ENCODE measurements at places on chromosomes 2 and 18.

- no peak for DNase-seq
Observed at GRCh38 chr2:164757934-164758695, 83.5 kb downstream of the COBLL1 start.

DNA sequence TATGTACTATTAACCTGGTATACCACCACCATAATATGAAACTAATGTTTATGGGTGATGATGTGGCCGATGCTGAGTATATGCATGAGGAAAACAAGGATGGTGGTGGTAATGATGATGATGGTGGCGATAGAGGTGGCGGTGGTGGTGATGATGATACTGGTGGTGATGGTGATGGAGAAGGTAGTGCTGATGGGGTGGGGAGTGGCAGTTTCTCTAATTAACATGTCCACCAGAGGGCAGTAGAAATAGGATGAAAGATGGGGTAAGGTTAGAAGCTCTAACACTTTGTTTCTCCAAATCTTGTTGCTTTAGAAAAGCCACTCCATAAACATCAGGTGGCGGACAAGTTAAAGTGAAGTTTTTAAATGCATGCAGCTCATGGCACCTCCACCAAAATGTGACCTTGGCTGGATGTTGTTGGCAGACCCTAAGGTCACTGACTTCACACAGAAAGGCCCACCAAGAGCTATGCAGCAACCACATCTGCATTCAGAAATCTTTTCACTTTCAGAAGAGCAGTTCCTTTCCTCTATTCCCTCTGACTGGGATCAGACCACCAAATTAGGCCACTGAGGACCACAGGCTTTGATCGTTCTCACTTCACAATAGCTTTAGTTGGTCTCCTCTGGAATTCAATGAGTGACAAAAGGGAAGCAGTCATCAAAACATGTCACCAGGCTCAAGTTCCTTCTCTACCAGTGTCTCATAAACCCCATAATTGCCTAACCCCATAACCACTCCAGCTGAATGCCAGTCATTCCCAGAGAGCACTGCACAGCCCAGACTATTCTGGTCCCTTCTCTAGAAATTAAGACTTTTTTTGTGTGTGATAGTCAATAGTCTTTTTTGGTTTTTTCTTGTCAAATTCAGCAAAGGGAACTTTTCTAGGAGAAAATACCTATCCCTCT is 7.5 kb upstream of the BCL11A start:
- no peak for DNase-seq

DNA sequence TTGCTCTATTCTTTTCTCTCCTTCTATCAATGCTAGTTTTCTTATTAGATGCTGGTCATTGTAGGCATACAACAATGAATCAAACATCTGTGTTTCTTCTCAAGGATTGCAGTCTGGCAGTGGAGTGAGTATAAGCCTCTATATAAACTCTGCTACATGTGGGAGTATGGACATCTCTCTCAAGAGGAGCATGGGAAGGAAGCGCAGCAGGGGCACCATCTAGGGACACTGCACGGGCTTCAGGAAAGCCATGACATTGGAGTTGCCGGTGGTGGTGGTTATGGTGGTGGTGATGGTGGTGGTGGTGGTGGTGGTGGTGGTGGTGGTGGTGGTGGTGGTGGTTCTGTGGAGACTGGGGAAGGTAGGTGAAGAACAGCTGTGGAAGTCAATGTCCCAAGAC is 462.6 kb downstream of the RNF144A start:
- no peak for DNase-seq

DNA sequence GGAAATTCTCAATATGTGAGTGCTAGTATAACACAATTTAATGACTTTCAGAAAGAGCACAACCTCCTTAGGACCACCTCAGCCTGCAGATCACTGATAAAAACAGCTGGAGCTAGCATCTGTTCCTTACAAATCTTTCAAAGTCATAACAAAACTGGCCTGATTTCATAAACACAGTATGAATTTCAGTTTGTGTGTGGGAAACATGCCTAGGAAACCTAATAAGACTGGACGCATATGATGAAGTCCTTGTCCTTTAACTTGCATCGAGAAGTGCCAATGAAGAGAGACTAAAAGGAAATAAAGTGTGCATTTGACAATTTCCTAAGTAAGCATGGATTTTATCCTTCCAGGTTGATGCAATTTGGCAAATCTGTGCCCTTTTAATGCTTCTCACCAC is 74.1 kb upstream of the KLHL14 start:
- DNase-seq, result no peak

- DNase-seq, result no peak
Observed at GRCh38 chr2:40304340-40304739, 147.6 kb downstream of the SLC8A1 start.

- no peak for DNase-seq
Observed at GRCh38 chr2:98715812-98716451, 15.0 kb downstream of the MGAT4A start.

DNA sequence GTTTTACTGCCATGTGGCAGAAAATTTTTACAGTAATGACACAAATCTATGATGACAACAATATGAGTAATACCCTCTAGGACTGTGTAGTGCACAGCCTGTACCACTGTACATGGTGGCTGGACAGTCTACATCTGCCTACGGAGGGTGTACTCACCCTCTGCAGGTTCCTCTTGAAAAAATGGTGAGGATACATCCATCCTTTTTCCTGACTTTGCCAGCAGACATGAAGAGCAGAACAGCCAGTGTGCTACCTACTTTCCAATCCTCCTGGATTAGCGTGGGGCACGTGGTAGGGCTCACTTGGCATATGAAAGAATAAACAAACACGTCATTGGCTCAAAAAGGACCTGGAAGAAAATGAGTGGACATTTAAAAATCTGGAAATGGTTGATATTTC is 62.6 kb downstream of the TRPM8 start:
- no peak for DNase-seq

DNA sequence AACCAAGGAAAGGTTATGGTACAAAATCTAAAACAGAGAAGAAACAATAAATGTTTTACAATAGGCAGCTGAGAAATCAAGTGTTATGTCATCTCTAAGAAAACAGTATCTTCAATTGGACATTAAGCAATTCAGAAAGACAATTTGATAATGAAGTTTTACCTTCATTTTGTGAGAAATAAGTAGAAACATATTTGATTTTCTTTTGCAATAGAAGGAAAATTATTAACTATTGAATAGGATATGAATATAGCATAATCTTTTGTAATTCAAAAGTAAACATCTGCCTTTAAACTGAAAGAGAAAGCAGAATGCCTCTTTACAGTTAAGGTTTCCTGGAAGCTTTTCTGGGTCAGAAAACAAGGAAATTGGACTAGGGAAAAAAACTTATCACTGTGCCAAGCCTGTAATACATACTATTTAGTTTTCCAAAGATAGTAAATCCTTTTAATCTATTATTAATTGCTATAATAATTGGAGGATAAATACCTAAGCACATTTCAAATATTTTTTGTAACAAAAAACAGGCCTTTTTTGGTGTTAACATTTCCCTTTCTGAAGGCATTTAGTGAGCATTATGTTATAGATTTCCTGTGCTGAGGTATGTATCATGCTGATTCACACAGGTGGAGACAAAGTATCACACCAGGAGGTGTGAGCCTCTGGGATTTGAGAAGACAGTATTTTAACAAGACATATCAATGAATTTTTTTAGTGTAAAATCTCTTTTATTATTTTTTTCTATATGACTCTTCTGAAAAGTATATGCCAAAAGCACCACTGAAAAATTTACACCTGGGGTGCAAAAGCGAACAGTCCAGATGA is 947.0 kb upstream of the CDH2 start:
- no peak for DNase-seq

GRCh38 chr2:165776013-165776412 is 18.0 kb downstream of the GALNT3 start:
- DNase-seq, result peak; percentile 75

DNA sequence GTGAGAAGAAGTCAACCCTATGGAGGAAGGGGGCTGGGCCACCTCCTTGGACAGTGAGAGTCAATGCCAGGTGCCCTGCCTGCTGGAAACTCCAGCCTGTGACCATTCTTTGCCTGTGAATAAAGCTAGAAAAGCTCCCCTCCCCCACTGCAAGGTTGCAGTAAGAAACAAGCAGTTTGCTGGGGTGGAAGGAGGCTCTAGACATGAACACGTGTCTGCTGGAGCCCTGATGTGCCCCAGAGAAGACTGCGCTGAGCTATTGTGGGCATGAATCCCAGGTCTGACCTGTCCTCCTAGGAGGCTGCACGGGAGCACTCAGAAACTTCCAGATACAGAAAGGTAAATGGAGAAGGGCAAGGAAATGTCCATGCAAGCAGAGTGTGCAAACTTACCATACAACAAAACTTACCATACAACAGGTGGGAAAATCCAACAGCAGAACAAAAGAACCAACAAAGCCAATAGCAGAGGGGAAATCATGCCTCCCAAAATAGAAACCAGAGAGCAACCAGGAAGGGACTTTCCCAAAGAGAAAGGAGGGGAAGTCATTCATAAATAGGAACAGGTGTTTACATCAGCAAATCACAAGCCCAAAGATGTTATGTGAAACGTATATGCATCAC is 278.7 kb downstream of the BCL2 start:
- DNase-seq, result no peak

- no peak for DNase-seq
Observed at GRCh38 chr2:189681903-189682302, 7.4 kb downstream of the ANKAR start.

GRCh38 chr2:152626911-152627339 is 90.3 kb downstream of the PRPF40A start:
- no peak for DNase-seq

DNA sequence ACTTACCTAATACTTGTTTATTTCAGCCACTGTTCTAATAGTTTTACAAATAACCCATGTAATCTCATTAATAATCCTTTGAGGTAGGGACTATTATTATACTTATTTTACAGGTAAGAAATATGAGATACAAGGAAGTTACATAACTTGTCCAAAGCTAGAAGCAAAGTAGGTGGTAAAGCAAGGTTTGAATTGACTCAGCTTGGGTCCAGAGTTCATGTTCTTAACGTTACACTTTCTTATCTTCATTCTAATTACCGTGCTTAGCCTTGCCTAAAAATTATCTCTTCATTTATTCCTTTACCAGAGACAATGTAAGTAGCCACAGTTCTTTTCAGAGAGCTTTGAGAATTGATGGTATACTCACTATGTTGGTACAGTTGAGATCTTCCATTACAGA is 743.6 kb downstream of the KCNJ3 start:
- DNase-seq, result no peak

DNA sequence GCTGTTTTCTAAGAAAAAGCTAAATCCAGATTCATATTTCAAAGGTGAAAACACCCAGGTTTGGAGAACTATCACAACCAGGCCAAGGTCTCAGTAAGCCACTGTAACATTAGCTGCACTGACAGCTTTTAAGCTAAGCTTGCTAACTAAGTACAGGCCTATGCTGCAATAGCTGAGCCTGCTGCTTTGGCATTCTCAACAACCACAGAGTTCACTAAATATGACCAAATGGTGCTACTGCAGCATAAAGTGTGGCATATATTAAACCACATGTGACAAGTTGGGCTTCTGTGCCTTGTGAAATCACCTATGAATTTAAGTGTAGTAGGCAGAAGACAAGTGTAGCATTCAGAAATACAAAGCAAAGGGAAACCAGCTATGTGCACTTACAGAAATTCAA is 206.7 kb downstream of the TCF4 start:
- DNase-seq, result no peak

- DNase-seq, result no peak
Observed at GRCh38 chr2:21658269-21658668, 534.5 kb downstream of the TDRD15 start.

GRCh38 chr2:101012706-101013181 is 10.7 kb downstream of the RPL31 start:
- DNase-seq, result peak; percentile 9

DNA sequence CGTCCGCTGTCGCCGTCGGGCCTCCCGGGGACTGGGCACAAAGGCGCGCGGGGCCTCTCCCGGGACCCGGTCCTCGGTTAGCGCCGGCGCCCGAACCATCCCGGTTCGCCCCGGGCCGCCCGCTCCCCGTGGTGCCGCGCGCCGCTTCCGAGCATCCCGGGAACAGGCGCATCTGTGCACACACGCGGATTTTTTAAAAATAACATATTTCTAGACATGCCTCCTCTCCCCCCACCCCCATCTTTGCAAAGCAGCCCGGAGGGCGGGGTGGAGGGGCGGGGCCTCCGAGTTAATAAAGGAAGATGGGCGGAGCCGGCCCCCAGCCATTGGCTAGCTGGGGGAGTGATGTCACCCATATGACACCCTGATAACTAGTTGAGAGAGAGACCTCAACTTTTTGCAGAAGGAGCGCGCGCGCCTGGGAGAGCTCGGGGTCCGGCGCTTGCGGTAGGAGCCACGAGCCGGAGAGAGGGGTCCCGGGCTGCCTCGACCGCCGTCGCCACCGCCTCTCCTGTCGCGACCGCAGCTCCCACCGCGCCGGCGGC is at the start of gene SOX11:
Gene SOX11, plus strand, starts transcription at position 400 of the 545 bp plus-strand sequence. CDS start 338 bp downstream, outside the sequence.
- DNase-seq, result peak; percentile 76

GRCh38 chr18:79919089-79919488 is 32.4 kb downstream of the SLC66A2 start:
- no peak for DNase-seq

- DNase-seq, result no peak
Observed at GRCh38 chr2:18479947-18480369, 80.5 kb downstream of the RDH14 start.

- no peak for DNase-seq
Observed at GRCh38 chr2:241897231-241897916, 27.8 kb downstream of the RTP5 start.

DNA sequence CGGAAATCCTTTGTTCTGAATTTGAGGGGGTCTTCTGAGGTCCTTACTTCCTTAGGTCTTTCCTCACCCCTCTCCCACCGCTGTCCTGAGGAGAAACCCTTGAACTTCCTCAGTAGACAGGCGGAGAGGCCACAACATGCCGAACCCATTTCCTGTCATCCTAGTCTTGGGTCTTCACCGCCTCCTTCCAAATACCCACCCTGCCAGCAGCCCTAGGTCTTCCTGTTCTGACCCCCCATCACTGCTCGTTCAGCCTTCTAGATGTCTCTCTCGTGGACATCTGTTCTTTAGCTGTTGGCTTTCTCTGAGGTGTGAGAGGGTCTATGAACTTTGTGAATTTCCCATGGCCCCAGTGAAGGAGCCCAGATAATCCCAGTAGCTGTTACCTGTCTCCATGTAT is 27.2 kb upstream of the CYP27A1 start:
- DNase-seq, result no peak

DNA sequence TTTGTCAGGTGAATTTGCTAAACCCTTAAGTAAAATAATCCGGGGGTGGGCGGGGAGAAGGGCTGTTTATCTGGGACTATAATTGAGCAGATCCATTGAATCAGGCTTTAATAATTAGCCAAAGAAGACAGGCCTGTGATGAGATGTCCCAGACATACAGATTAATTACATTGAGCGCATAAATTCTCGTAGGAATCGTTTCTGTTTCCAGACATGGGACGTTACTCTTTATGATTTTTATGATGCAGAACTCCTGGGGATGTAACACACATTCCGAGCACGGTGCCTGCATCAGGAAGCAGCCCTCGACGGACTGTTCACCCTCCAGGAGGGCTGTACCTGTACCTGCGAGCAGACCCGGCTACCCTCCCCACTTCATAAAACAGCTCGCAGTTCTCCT is 88.9 kb downstream of the SMIM21 start:
- DNase-seq, result no peak
